Fibroblast of mammary gland (primary cell): ENCODE measurements at places on chromosomes 2 and 18.
A peak's percentile ranks its signal among the peaks of the same experiment; 100 is the strongest.

DNA sequence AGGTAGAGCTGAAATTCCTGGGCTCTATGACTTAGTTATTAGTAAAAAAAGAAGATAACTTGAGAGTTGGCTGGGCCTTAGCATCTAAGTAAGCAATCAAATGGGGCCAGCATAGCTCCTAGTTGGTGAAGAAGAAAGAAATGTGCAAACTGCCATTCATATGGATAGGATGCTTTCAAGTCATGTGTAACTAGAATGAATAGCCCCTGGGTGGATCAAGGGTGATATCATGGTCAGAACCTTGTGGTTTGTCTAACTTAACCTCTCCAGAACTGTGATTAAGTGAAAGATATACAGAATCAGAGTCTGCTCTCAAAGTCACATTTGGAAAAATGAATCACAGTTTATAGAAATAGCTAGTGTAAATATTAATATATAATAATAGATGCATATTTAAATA lies 198.7 kb upstream of the DTNA start:
- DNase-seq: no peak

- DNase-seq: no peak
These were observed 329.0 kb upstream of the LRATD1 start for GRCh38 chr2:14303366-14304115.

- DNase-seq: peak; percentile 10
These were observed 103.2 kb downstream of the VAPA start for GRCh38 chr18:10017043-10017442.

DNA sequence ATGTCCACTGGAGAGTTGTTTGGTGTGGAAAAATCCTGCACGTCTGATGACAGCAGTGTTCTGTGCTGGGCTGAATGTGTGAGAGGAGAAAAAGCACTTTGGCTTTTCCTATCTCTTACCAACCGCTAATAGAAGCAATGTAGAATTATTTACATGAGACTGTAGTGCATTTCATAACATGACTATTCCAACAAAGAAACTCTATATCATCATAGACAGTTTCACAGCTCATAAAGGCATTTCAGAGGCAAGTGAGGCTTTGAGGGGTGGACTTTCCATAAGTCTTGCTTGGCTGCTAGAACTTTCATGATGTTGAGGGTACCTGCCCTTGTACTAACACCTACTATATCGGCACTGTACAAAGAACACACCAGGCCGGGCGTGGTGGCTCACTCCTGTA lies 345.1 kb upstream of the RAB12 start:
- DNase-seq: no peak

- no peak for DNase-seq
These were observed 55.2 kb downstream of the TMEM247 start for GRCh38 chr2:46534589-46534988.

DNA sequence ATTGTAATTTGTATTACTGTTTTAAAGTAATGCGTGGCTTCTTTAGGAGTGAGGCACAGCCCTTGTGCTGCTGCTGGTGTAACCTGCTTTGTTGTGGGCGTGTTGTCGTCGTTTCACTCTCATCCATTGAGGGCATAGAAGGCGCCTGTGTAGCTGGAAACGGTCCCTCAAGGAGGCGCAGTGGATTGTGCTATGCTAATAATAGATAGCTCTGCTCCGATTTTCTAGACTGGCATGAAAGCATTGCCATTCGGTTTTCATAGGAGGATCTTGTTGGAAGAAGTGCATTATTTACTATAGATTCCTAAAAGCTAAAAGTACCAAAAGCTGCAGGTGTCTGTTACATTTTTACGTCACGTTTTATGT lies 17.9 kb downstream of the RAB12 start:
- DNase-seq: no peak

DNA sequence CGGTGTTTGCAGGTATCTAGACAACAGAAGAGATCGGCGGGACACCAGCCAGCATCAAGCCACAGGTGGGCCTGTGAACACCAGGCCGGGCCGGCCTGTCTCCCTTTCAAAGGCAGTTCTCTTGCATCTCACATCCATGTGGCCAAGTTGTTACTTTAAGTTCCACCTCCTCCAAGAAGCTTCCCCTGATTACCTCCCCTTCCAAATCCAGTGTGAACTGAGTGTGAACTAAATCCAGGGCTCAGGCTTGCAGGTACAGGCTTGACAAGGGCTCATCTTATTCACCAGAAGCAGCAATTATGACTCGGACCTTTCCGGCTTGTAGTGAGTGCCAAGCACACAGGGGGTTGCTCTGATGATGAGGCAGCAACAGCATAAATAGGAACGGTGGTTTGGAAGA lies 3.9 kb downstream of the CRACDL start:
- DNase-seq: no peak

DNA sequence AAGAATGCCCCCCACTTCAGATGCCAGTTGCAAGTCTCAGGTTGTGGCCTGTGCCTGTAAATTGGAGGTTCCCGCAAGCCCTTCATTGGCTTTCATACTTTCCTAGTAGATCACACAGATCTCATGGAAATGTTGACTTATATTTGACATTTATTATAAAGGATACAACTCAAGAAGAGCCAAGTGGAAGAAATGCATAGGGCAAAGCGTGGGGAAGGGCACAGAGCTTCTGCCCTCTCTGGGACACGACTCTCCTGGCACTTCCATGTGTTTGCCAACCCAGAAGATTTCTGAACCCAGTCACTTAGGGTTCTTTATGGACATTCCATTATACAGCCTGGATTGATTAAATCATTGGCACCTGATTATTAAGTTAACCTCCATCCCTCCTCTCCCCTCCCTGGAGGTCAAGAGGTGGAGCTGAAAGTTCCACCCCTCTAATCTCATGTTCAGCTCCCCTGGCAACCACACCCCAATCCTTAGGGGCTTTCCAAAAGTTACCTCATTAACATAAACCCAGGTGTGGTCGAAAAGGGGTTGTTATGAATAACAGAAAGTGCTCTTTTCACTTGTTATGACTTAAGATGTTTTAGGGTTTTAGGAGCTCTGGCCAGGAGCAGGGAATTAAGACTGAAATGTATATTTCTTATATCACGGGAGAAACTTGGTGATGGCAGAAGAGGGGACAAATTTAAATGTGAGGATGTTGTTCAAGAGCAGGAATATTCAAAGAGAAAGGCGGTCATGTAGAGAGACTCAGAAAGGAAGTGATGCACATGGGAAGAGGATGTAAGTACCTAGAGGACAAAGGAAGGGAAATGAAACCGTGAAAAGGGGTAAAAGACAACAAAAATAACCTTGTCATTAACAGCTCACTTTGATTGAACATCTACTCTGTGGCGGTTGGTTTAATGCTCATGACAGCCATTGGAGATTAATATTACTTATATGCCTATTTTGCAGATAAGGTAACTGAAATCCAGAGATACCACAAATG lies 31.8 kb downstream of the SP100 start:
- DNase-seq: no peak

- no peak for DNase-seq
These were observed 90.6 kb downstream of the SKA1 start for GRCh38 chr18:50465211-50466153.

GRCh38 chr18:58590254-58590653 lies 38.6 kb downstream of the ALPK2 start:
- peak; percentile 71 for DNase-seq

DNA sequence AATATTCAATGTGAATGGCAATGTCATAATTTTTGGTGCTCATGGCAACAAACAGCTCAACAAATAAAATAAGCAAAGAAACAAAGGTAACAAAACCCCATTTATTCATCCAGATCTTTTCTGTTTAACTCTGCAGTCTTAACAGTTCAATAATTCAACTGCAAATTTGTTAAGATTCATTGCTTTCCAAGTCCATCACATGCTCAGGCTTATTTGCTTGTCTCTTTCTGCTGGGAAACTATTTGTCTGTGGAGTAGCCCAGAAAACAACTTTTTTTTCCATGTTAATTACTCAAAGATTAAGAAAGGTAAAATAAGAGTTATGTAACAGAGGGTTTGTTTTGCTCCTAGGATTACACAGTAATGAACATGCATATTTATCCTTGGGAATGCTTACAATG lies 92.6 kb upstream of the PNPT1 start:
- DNase-seq: no peak

DNA sequence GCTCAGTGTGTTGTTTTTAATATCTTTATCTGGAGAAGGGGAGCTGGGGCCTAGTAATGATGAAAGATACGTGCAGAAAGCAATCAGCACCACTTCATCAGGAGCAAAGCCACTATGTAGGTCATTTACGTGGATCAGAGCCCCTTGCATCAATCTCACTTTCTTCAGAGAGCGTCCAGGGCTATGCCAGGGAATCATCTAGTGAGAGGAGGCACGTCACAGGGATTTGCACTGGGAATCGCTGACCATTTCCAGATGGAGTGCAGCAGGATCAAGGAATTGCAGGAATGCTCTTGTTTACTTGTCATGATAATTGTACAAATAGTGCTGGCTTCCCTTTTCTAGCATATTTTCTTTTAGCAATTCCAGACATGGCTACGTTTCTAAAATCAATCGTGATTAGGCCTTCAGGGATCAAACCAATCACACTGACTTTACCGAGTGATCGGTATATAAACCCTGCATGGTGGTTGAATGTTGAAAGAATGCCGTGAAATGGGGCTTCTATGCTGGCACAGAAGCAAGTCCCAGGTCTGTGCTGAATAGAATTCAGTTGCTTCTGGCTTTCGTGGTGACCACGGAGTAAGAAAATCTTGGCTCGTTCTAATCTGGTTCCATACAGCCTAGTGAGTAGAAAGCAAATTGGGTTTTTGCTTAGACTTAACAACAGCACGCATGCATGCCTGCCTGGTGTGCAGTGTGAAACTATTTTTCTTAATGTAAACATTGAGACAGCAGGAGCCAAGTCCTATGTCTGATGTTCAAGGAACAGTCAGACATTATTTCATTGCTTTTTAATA lies 122.8 kb downstream of the TMEM200C start:
- peak; percentile 3 for DNase-seq

- peak; percentile 55 for DNase-seq
These were observed 69.8 kb upstream of the IL1R1 start for GRCh38 chr2:102072741-102073140.

GRCh38 chr2:77512507-77512906 lies 9.7 kb downstream of the LRRTM4 start:
- no peak for DNase-seq

DNA sequence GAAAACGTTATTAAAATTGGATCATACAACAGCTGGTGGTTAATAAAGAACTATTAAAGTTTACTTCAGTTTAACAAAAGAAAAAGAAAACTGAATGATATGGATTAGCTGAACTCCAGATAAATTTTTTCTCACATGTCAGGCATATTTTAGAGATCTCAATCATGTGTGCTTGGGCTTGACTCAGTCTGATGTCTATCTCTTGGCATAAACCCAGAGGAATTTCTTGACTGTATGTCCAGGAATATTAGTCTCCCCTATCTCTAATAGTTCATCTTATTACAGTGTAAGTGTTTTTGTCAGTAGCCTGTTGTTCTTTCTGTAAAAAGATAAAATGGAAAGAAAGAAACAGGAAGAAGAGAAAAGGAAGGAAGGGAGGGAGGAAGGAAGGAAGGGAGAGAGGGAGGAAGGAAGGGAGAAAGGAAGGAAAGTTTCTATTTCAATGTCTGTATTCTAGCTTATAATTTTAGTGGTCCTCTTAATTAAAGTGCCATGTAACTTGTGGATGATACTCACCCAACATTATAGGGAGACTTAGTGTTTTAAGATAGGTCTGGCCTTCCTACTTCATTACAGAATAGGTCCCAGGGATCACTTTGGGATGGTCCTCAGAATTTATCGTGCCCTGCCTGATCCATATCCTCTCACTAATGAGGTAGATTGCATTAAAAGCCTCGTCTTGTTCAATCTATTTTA lies 99.7 kb upstream of the UGP2 start:
- peak; percentile 34 for DNase-seq

DNA sequence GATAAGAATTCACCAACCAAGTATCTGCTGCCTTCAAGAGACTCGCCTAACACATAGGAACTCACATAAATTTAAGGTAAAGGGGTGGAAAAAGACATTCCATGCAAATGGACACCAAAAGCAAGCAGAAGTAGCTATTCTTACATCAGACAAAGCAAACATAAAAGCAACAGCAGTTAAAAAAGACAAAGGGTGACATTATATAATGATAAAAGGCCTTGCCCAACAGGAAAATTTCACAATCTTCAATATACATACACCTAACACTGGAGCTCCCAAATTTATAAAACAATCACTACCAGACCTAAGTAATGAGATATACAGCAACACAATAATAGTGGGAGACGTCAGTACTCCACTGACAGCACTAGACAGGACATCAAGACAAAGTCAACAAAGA lies 41.4 kb downstream of the NEMP2 start:
- DNase-seq: no peak

GRCh38 chr18:59923539-59924196 lies 23.9 kb downstream of the PMAIP1 start:
- no peak for DNase-seq

GRCh38 chr2:203533676-203534591 lies 1.2 kb downstream of the RAPH1 start:
- peak; percentile 58 for DNase-seq

DNA sequence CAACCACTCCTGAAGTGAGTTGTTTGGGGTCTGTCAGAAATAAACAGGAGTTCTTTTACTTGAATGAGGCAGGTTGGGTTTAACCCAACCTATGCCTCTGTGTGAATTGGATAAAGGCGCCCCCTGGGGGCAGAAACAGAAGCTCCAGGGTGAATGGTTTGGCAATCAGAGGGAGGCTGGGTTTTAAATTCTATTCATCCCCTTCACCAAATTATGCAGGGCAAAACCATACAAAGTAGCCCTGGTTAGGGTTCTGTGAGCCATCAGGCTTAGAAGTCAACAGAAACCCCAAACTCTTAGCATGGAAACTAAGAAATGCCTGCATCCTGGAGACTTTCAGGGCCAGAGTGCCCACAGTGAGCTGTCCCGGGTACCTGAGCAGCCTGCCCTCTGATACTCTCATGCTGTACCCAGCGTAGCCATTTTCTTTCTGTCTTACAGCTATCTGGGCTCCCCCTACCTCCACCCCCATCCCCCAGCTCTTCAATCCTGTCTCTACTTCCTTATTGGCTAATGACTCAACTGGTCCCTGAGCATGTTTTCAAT lies 241.5 kb downstream of the ICOS start:
- DNase-seq: peak; percentile 27

DNA sequence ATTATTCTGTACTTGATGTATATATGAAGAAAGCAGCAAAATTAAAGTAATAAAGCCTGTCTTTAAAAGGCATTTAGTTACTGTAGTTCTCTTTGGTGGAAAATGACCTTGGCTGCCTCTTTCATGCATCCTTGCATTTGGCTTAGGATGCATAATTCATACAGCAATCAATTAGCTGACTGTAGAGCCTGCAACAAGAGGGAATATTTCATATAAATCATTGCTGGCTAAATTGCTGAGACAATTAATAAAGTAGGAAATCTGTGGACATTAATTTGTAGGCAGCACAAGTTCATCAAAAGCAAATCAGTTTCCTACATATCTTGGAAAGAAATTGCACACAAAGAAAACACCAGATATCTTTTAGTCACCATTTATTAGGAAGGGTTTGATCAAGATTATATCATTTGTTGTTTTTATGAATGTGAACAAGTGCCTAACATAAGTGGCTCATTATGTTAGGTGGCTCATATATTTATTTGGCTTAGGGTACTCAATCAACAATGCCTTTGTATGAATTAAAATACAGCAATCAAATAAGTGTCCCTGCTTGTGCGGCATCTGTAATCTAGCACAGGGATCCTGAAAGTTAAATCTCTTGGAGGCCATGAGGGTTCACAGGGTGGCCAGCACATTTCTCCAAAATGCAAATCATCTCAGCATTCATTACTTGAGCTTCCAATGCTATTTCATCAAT lies 220.4 kb upstream of the SPOPL start:
- no peak for DNase-seq

GRCh38 chr18:67265464-67266245 lies 250.9 kb downstream of the DSEL start:
- DNase-seq: peak; percentile 74
